ENCODE measurements at places on chromosomes 3 and 15.

GRCh38 chr3:171569571-171570132 lies 109.4 kb upstream of the TNIK start:
- no peak for DNase-seq

DNA sequence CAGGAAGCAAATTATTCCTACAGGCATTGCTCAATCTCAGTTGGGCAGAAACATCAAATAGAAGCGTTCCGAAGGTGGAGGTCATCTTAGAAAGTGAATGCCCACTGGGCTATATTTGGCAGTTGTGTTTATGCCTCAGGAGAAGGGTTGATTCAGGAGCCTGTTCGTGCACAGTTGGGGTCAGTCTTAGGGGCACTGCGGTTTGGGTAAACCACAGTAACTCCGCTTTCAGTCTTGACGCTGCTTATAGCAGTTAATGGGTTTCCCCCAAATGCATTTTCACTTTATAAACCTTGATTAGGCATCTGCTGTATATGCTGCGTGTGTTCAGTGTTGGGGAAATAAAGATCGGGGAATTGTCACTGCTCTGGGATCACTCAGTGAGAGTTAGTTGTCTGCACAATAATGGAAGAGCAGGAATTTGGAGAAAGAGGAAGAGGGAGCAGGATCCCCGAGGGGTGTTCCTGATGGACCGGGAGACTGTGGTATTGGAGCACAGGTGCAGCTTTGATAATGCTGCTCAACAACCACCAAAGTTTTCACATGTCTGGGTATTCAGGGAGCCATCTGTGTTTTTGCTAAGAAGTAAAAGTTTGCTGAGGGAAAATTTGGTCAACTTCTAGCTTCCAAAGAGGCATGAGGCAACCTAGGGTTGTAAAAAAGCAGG lies 124.3 kb upstream of the EIF1B start:
- no peak for DNase-seq

- no peak for DNase-seq
Measured at GRCh38 chr3:142152384-142152783, 3.0 kb upstream of the TFDP2 start.

- no peak for DNase-seq
Measured at GRCh38 chr15:49041426-49041825, 4.8 kb downstream of the SECISBP2L start.

GRCh38 chr15:71103102-71103676 lies 12.1 kb upstream of the THSD4 start:
- no peak for DNase-seq

- no peak for DNase-seq
Measured at GRCh38 chr15:70584441-70584837, 178.9 kb downstream of the UACA start.

DNA sequence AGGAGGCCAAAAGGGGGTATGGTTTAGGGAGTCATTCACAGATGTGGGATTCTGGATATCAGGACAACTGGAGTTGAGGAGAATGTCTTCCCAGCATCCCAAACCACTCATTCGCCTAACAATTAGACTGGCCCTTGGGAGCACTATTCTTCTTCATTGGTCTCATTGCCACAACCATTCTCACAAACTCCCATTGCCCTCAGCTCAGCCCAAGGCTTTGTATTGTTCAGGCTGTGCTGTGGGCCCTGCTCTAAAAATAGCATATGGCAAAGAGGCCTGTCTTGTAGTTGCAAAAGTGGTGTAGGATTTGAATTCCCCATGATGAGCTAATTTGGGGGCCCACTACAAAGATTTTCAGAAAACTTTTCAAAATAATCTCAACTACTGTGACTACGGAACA lies 6.3 kb upstream of the ADAMTS9 start:
- no peak for DNase-seq

DNA sequence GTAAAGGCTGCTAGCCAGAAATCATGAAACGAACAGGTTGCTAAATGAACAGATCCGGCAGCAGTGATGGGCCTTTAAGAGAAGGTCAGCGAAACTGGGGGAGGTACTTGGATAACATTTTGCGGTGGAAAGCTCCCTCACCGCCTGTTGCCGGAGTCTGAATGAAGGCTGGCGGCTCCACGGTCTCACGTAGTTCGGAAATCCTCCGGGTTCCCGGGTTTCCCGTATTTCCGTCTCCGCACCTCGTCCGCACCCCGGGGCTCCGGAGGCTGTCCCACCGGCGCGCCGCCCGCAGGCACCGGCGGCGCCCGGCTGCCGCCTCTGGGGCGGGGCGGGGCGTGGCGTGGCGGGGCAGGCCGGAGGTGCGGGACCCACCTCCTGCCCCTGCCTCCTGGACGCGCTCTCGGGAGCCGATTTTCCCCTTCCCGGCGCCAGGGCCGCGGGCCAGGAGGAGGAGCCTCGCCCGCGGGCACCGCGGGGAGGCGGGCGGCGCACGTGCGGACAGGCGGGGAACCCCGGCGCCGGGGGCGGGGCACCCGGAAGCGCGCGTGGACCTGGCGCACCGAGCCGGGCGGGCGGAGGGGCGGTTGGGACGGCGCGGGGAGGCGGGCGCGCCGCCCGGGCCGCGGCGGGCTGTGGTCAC lies at the start of gene ZDHHC23:
Gene ZDHHC23 (plus strand): TSS at position 642 of the 643 bp plus-strand sequence. CDS start 790 bp downstream, outside the sequence.
- peak; percentile 71 for DNase-seq

DNA sequence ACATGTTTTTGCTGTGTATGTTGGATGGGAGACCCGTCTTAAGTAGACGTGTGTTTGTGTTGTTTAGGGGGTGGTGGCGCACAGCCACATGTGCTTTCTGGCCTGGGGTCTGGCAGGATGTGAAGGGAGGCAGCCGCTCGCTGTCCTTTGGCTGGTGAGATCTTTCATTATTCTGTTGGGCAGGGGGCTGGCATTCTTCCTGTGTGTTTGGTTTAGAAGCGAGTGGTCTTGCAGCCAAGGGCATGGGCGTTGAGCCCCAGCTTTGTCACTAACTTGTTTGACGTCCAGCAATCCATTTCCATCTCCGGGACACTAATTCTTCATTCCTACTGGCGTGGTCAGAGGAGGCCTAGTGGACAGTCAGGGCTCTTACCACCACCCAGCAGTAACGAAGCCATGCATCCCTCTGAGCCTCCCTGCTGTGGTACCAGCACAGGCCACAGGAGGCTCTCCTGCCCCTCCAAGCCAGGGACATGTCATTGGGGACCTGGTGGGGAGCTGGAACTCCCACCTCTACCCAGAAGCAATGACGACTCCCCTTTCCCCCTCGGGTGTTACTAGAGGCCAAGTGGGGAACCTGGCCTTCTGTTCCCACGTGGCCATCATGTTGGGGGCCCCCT lies 10.7 kb downstream of the THSD4 start:
- no peak for DNase-seq

GRCh38 chr3:52026041-52026440 lies 30.3 kb downstream of the DUSP7 start:
- DNase-seq = no peak

GRCh38 chr15:63514531-63514943 lies 10.1 kb downstream of the USP3 start:
- DNase-seq = no peak

GRCh38 chr15:71003319-71003718 lies 110.7 kb downstream of the LRRC49 start:
- DNase-seq = no peak

- DNase-seq = no peak
Measured at GRCh38 chr3:79310016-79310415, 457.8 kb downstream of the ROBO1 start.

DNA sequence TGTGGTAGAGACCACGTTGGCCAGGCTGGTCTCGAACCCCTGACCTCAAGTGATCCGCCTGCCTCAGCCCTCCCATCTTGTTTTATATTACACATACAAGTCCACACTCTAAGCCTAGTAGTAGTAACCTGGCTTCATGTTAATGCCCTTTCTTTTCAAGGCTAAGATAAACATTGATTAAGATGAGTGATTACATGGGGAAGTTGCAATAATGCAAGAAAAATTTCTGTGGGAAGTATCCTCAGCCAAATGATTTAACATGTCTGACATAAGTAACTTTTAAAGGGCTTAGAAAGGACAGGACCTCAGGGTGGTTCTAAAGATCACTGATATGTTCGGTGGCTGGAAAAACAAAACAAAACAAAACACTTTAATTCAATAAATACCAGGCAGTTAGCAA lies 72.1 kb downstream of the SFMBT1 start:
- no peak for DNase-seq

- no peak for DNase-seq
Measured at GRCh38 chr3:69085168-69085832, 563 bp downstream of the ARL6IP5 start.

GRCh38 chr3:9930804-9931418 lies 2.7 kb upstream of the CRELD1 start:
- DNase-seq = no peak

GRCh38 chr15:23797747-23798446 lies 110.8 kb upstream of the NDN start:
- DNase-seq = no peak

DNA sequence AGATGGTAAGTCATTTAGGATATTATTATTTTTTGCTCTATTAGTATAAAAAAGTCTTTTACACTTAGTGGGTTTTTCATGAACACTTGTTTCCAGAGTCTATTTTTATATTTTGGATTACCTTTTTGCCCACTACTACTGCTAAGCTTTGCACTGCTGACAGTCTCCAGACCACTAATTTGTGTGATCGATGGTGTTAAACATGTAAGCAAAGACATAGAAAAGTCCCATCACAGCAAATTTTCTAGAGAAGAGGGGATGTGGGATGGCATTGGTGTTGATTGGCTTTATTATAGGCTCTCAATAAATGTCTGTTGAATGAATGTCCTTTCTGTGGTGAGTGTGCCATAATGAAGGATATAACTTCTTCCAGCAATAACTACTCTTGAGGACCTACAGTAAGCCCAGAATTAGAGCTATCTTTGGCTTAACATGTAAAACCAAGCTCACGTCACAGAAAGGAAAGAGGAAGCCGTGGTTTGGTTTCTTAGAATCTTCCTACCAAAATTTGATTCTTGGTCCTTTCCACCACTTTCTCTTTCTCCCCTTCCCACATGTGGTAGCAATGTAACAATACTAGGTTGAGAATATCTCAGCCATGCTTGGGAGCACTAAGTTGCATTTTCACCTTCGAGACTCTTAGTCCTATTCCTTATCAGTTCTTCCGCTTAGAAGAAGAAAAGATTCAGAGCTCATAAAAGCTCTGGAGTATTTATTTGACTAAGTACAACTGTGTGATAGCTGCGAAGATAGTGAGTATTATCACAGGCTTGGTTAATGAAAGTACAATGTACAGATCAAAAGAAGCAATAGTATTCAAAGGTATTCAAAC lies 90.6 kb upstream of the UMPS start:
- no peak for DNase-seq

DNA sequence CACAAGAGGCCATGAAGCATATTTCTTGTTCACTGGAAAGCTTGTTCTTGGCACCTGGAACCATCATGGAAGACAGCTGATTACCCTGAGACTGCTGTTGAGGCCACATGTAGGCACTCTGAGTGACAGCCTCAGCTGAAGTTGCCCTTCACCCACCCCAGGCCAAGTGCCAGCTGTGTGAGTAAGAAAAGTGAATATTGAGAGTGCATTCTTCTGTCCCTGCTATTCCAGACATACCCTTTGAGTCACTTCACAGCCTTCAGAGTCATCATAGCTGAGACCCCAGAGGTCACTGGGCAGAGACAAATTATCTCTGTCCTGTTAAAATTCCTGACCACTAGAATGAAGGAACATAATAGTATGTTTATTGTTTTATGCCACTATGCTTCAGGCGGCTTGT lies 79.6 kb downstream of the NFKBIZ start:
- no peak for DNase-seq

GRCh38 chr3:120506828-120507774 lies 56.3 kb upstream of the FSTL1 start:
- no peak for DNase-seq

DNA sequence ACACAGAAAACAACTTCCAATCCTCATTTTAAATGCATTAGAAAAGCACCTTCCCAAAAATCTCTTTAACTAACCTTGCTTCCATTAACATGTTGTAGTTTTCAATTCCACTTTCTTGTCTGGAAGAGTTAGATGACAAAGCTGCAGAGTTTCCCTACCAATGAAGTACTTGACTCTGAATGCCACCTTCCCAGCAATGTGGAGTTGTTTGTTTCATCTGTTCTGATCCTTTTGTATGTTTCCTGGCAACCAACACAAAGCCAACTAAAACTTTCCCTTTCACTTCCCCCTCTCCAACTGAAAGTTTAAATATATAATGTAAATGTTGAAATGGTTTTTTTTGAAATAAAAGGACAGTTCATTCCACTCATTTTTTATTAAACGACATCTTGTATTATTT lies at the start of gene WDR49:
Gene WDR49 (minus strand): TSS at position 183 of the 400 bp plus-strand sequence. CDS start 517 bp downstream, outside the sequence.
- no peak for DNase-seq

GRCh38 chr3:112984485-112984884 lies 6.3 kb upstream of the GTPBP8 start:
- peak; percentile 44 for DNase-seq

- no peak for DNase-seq
Measured at GRCh38 chr3:18386274-18386890, 38.8 kb downstream of the SATB1 start.

GRCh38 chr15:61200626-61201025 lies 28.5 kb downstream of the RORA start:
- no peak for DNase-seq

- no peak for DNase-seq
Measured at GRCh38 chr3:128369881-128370642, 96.6 kb downstream of the DNAJB8 start.

GRCh38 chr15:83919319-83919830 lies 265.5 kb downstream of the ADAMTSL3 start:
- DNase-seq = no peak

DNA sequence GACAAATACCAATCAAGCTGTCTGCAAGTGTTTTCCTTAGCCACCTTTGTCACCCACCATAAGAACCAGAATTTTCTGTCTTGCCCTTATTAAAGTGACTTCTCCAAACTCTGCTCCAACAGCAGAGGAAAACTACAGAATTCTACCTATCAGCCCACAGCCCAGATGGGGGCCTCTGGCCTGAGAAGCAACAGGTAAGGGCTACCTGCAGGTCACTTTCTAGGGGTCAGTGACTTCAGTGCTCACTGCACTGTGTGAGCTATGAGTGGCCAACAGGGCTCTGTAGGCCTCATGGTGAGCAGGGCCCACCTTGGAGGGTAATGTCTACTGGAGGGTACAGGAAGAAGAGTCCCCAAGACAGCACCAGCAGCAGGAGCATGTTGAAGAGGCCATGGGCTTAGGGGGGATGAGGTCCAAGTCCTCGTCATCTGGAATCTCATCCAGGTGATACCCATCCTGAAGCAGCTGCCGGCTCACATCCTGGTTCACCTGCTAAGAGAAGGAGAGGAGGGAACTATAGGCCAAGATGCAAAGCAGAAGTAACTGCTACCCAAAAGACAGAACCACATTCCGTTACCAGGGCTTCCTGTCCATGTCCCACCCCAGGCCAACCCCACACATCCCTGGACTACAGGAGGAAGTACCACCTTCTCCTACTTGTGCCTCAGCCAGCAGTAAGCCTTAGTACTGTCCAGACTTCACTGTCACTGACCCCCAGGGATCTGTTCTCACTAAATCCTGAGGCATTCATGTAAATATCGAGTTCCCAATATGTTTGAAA lies 4.2 kb downstream of the FAM219B start:
- DNase-seq = no peak

- DNase-seq = no peak
Measured at GRCh38 chr3:11820531-11821041, 26.1 kb downstream of the TAMM41 start.

GRCh38 chr3:39138804-39139415 lies 14.5 kb downstream of the CSRNP1 start:
- no peak for DNase-seq

GRCh38 chr3:52149021-52149420 lies 5.2 kb downstream of the POC1A start:
- DNase-seq = no peak

GRCh38 chr3:23073724-23074305 lies 129.3 kb upstream of the UBE2E2 start:
- DNase-seq = no peak

- DNase-seq = no peak
Measured at GRCh38 chr3:123370819-123371218, 78.1 kb downstream of the ADCY5 start.
